ENCODE measurements at places on chromosomes 7 and 10.

GRCh38 chr7:116021237-116021636, 9.3 kb downstream of the TFEC start:
- DNase-seq = no peak

- DNase-seq = no peak
These were observed 30.7 kb upstream of the GDF10 start for GRCh38 chr10:47269294-47269693.

DNA sequence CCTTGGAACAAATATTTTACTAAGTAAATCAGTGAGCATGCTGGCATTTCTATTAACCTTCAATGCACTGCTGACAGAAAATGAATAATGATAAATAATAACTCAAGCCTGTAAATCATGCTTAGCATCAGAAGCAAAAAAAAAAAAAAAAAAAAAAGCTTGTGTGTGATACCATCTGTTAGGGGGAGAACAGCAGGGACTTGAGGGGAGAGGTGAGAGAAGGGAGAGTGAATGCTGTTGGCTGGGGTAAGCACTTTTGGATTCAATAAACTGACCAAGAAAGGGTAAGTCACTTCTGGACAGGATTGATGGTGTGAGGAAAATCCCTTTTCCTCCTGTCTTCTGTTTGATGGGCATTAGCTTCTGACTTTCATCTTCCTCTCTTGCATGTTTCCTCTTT, 996.4 kb downstream of the KCNMA1 start:
- no peak for DNase-seq

DNA sequence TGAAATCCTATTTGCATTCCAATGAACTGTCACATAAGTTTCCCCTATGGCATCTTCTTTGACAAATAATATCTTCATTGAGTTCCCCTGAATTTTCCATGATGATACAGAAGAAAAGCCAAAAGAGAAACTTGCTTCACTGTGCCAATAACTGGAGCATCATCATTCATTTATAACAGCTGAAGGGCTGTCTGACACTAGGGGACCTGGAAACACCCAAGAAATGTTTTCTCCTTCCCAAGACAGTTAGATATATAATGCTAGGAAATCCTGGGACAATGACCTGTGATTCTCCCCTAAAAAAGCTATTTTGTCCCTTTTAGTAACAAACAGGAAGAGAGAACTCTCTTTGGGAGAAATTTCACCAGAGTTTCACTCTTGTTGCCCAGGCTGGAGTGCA, 133.6 kb downstream of the SEMA3C start:
- no peak for DNase-seq

DNA sequence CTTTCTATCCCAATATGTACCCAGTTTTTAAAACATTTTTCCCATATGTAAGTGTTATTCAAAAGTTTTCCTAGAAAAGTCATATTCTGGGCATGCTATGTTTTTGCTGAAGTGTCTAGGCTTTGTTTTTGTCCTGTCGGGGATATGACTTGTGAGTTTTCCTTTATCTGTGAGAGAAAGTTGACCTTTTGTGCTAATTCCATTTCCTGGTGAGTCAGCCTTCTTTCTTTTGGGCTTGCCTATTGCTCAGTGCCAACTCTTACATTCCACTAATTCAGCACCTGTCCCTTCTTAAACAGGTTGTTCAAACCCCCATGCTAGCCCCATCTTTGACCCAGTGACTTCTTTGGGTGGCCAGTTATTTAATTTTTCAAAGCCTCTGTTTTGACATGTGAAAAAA, 146.2 kb downstream of the AHR start:
- peak; percentile 34 for DNase-seq

- peak; percentile 55 for DNase-seq
These were observed 143.9 kb upstream of the FRMD4A start for GRCh38 chr10:14474656-14475055.

DNA sequence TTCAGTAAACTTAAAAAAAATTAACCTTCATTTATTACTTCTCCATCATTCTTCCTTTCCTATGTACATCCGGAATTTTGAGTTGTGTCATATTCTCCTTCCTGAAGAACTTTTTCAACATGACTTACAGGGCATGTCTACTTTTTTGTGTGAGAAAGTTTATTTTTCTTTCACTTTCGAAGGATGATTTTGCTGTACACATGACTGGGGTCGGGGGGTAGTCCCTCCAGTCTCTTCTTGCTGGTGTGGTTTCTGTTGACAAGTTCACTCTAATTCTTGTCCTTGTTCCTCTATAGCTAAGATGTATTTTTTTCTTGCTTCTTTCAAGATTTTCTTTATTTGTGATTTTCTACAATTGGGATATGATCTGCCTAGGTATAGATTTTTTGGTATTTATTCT, 55.8 kb downstream of the INPP5A start:
- DNase-seq = no peak

DNA sequence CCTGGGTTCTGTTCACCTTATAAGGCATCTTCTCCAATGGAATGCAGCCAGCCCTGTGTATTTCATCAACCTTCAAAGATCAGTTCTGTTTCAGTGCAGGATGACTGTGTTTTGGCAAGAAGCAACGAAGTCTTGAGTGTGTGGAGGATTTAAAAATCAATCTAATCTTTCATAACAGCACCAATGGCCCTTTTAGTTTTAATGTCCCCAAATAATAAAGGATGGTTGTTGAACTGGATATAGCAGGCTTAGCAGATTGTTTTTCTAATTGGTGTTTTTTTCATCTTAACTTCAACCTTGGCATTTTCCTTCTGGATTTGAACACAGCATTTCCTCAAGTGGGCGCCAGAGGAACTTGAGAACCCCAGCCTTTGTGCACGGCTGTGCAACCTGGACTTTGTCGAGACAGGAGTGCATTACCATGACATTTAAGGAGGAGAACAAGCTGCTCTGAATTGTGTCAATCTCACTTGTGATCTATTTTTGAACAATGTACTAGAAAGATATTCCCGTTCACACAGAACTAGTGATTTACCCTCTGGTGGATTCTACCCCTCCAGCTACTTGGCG, 313.3 kb upstream of the AKR1E2 start:
- peak; percentile 71 for DNase-seq

DNA sequence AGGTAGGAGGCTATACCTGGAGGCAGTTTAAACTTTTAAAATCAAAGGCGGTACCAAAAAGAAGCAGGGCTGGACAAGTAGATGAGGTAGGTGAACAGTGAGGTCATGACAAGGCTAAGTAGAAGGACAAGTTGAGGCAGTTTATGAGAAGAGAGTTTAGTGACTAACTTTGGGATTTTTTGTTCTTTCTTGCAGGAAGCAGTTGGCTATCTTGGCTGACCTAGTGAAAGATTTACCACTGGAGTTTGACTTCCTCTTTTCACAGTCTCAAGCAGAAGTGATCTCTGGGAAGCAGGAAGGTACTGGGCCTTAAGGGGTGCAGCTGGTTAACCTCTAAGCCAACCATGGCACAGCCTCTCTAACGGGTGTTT, 26.3 kb downstream of the ENTPD7 start:
- DNase-seq = no peak

DNA sequence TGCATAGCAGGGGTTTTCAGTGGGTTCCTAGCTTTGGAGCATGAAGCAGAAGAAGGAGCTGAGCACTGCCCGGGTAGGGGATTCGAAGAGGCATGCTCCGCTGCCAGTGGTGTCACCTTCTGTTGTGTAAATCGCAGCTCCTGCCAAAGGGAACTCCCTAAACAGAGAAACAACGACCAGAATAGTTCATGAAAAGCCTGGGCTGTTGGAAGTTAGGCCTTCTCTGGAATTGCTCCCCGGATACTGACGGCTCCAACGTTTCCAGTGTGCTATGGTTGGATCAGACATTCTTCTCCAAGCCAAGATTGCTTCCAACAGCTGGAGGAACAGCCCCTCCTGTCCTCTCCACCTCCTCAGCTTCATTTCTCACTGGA, 546.0 kb upstream of the FZD8 start:
- no peak for DNase-seq

GRCh38 chr7:26588511-26588910, 275.9 kb downstream of the SKAP2 start:
- no peak for DNase-seq

- DNase-seq = no peak
These were observed 143.6 kb downstream of the CDK14 start for GRCh38 chr7:90739716-90740115.

- DNase-seq = no peak
These were observed 1.0 kb downstream of the STX1A start for GRCh38 chr7:73718438-73718881.

DNA sequence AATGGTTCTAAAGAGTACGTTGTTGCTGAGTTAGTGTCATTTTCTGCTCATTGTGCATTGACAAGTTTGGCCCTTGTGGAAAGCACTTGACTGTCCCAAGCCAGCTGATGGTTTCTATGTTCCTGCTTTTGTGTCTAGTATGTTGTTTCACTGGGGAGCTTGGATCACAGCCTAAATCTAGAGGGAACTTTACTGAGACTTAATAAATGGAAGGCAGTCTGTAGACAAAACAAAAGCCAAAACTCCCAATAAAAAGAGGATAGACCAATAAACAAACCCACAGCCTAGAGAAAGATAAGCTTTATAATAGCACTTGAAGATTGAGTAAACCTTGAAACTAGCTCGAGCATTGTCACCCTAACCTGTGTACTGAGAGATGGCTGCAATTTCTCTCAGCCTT, 196.8 kb downstream of the ADRA2A start:
- no peak for DNase-seq

GRCh38 chr10:47038881-47039561, 127.8 kb downstream of the PTPN20 start:
- DNase-seq = no peak

GRCh38 chr7:22025983-22026382, 80.3 kb upstream of the CDCA7L start:
- DNase-seq = no peak

DNA sequence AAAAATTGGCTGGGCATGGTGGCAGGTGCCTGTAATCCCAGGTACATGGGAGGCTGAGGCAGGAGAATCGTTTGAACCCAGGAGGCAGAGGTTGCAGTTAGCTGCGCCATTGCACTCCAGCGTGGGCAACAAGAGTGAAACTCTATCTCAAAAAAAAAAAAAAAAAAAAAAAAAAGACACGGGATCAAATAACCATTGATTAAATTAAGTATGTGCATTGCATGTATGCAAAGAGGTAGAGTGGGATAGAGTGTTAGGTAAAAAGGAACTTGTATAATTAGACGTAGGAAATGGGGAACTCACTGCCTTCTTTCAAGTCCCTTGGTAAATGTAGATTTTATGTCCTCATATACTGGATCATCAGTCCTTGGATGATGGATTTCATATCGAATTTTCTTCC, 13.1 kb downstream of the VCL start:
- no peak for DNase-seq

DNA sequence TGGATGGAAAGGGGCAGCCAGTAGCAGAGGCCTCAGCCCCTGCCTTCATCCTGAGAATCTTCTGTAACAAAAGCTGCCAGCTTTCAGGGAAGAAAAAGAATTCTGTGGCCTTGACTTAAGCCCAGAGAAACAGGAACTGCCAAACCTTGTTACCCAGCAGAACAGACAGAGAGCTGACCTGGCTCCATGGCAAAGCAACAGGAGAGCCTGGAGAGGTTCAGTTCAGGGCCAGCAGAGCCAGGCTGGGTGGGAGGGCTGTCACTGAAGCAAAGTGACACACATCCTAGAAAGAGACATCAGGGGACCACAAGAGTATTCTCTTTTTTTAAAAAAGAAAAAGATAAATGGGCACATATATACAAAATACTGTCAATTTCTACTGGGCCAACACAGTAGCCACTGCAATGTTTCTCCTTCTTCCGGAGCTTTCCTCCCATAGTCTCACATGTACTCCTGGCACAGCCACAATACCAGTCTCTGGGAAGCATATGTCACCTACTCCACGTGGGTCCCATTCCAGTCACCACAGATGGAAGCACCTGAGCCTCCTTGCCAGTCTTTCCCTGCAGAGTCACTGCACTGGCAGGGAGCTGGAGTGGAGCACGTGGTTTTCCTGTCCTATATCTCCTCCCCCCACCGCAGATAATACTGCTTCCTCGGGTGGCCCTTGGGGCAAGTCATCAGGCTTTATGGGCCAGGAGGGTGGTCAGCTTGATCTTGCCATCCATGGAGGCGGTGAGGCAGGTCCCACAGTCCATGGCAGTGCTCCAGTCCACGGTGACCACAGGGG, 15.2 kb upstream of the CYREN start:
- no peak for DNase-seq

- DNase-seq = no peak
These were observed 201.2 kb downstream of the TCF7L2 start for GRCh38 chr10:113151190-113151666.

GRCh38 chr7:158487631-158488151, 99.9 kb downstream of the PTPRN2 start:
- no peak for DNase-seq

DNA sequence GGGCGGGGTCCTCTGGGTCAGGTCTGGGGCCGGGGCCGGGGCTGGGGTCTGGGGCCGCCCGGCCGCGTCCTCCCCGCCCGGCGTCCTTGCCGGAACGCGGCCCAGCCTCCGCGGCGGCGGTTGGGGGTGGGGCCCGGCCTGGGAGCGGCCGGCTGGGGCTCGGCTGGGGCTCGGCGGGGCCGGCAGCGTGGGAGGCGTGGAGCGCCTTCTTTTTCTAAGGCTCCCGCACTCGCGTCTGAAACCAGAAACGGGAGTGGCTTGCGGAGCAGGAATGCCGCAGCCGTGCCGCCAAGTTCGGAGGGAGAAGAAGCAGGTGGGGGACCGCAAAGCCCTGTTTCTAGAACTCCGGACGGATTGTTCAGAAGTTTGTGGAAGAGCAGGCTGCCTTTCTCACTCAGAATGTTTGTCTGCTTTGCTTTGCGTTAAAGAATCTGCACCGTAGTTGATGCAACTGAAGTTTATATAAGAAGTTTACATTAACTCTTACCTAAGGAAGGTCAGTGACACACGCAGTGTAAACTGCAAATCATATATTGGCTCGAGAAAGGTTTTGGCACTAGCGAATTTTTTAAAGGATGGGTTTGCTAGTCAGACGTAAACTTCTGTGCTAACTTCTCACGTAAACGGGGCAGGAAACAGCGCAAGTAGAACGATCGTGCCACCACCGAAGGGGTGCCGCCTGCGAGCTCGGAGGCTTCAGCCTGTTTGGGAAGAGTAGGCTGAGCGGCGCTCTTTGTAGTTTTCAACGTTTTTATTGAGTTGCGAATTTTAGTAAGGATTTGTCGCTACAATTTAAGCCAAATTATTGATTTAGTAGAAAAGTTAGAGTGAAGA, 729 bp downstream of the DNAJB6 start:
- peak; percentile 67 for DNase-seq

GRCh38 chr7:45055016-45055415, 33.8 kb downstream of the NACAD start:
- DNase-seq = no peak

GRCh38 chr7:42745357-42746059, 166.4 kb downstream of the C7orf25 start:
- DNase-seq = peak; percentile 4

GRCh38 chr7:31850066-31850465, 163.1 kb downstream of the PPP1R17 start:
- DNase-seq = peak; percentile 63

DNA sequence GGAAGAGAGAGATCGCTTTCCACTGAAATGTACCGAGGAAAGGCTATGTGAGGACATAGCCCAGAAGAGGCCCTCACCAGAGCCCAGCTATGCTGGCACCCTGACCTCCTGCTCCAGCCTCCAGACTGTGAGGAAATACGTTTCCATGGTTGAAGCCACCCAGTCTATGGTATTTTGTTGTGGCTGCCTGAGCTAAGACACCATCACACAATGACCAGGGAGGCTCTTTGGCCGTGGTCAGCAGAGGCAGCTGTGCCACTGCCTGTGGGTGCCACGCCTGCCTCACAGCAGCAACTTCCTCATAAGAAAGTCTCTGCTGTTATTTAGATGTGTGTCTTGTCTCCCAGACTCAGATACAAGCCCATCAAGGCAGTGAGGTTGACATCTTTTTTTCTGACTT, 182.7 kb upstream of the PLXNA4 start:
- no peak for DNase-seq

All from IMR-90 (cell line).